ENCODE measurements at places on chromosomes 12 and 14. TPM values are rescaled to one million over a fixed set of nuclear protein-coding genes. Genes with fewer than 3 reads are reported as not detected.

The KLRK1 gene
- 1.2 TPM for polyA plus RNA-seq

The TMTC3 gene
- 20.7 TPM for polyA plus RNA-seq

The NPFF gene
- polyA plus RNA-seq = 0.93 TPM

The CMKLR1 gene
- 3.3 TPM for polyA plus RNA-seq

The PELI2 gene
- 26.0 TPM for polyA plus RNA-seq

The SLC4A8 gene
- 2.8 TPM for polyA plus RNA-seq

The CCDC177 gene
- 0.10 TPM for polyA plus RNA-seq

- no peak for DNase-seq
These were observed 227.4 kb downstream of the NEDD1 start for GRCh38 chr12:97134495-97134894.

DNA sequence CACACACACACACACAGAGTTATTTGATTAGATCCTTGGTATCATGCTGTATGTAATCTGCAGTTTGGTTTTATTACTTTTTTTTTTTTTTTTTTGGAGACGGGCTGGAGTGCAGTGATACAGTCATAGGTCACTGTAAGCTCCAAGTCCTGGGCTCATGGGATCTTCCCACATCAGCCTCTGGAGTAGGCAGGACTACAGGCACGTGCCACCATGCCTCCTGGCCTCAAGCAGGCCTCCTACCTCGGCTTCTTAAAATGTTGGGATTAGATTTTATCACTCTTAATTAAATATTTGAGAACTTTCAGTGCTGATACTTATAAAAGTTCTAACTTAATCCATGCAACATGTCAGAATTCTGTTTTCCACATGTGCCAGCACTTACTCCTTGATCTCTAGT is 31.3 kb upstream of the PSEN1 start:
- no peak for DNase-seq

DNA sequence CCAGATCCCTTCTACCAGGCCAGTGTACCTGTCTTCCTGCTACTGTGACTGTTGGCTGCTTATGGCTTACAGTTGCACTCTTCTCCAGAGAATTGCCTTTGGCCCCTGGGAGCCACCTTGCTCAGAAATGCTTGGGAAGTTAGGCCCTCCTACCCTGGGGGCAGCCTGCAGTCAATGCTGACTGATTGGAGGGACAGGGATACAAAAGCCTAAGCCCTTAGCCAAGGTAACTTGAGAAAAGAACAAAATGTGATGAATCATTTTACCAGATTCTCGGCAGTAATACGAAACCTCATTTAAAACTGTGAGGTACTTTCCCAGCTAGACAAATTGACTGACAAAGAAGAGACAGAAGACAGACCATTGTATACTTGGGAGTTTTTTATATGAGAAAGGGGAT is 47.3 kb downstream of the PTCSC3 start:
- no peak for DNase-seq

DNA sequence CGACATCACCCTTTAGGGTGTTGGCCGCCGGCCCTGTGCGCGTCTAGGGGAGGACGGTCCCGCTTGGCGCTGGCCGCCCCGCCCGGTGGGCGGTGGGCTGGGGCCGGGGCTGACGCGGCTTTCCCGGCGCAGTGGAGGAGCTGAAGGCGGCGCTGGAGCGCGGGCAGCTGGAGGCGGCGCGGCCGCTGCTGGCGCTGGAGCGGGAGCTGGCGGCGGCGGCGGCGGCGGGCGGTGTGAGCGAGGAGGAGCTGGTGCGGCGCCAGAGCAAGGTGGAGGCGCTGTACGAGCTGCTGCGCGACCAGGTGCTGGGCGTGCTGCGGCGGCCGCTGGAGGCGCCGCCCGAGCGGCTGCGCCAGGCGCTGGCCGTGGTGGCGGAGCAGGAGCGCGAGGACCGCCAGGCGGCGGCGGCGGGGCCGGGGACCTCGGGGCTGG is 3.6 kb downstream of the TNFAIP2 start:
- DNase-seq = peak; percentile 71

DNA sequence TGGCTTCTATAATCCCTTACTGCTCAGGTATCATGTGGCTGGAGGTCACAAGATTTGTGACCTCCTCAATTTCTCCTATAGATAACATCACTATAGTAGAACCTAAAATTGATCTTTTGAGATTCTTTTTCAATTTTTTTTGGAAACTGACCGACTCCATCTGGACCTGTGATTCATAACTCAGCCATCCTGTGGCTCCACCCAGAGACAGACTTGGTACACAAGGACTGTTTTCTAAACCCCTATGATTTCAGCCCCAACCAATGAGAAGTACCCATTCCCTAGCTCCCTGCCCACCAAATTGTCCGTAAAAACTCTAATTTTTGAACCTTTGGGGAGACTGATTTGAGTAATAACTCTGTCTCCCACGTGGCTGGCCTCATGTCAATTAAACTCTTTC is 148.9 kb downstream of the SYT10 start:
- no peak for DNase-seq

DNA sequence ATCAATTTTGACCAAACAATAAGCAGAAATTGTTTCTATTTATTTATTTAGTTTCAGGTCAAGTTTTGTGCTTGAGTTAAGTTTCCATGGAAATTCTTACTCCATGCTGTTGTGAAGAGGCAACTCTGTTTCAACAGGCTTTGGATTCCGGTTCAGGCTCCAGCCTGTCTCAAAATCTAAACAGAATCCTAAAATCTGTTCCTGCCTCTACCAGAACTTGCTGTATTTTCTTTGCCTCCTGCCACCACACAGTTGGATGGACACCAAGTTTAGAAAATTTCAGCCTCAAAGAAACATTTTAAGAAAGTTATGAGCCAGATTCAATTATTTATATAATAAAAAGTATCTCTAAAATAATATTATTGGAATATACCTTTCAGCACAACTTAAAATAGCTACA is 330.9 kb downstream of the FOXG1 start:
- DNase-seq = no peak

DNA sequence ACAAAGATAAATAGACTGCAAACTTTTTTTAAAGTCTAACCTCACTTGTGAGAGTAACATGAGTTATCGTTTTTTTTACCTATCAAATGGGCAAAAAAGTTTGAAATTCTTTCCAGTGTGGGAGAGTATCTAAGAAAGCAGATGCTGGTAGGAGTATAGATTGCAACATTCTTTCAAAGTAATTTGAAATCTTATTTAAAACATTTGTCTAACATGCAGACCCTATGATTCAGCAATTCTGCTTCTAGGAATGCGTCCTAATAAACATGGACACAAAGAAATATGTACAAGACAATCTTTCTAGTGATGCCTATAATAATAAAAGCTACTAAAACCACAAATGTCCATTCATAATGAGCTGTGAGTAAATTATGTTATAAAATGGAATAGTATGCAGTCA is 110.4 kb upstream of the TMCC3 start:
- DNase-seq = no peak

DNA sequence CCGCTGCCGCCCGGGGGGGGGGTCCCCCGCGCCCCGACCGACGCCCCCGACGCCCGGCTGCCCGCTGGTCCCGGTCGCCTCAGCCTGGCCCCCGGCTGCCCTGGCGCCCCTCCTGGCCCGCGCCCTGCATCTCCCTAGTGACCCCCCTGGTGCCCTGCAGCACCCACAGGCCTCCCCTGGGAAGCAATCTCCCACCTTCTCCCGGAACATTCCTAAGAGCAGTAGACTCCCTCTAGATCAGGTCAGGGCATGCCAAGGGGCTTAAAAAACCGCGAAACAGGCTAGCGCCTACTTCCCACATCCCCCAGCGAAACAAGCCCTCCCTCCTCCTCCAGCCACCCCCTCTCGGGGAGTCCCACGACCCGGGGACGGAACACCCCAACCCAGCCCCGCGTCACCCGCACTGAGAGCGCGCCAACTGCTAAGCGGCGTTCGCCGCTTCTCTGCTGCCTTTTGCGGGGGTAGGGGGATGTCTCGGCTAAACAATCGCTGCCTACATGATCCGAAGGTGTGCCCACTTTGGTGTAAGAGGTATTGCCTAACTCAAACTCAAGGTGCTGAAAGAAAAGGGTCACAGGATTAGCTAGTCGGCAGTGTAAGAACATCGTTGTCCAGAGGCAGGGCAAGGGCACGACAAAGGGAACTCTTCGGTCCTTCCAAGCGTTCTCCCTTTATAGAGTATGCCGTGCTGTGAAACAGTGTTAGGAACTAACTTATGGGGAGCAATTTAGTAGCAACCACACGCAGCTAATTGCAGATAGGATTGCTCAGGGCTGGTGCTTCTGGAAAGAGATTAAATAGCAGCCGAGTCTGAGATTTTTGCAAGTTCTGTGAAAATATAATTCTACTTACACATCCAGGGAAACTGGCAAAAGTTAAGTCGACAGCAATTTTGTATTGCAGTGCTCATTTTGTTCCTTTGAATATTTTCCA is 619 bp upstream of the NTN4 start:
- peak; percentile 22 for DNase-seq

- no peak for DNase-seq
These were observed 1.9 kb downstream of the HEATR5A start for GRCh38 chr14:31418440-31418839.

- no peak for DNase-seq
These were observed 1489.4 kb downstream of the AACS start for GRCh38 chr12:126554625-126555024.

DNA sequence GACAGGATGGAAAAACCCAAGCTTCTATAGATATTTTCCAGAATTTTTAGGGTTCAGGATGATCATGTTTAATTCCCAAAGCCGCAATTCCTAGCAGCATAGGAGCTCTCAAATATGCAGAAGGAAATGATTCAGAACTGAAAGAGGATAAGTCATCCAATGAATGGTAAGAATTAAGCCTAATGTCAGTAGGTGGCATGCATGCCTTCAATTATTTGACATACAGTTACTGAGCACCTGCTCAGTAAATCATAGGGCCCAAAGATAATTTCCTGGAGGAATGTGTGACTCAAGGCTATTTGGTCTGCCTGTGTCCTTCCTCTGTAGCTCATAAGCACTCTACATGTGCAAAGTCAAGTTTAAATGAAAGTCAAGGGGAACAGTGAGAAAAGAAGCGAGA is 116.8 kb upstream of the SLC38A4 start:
- DNase-seq = no peak

DNA sequence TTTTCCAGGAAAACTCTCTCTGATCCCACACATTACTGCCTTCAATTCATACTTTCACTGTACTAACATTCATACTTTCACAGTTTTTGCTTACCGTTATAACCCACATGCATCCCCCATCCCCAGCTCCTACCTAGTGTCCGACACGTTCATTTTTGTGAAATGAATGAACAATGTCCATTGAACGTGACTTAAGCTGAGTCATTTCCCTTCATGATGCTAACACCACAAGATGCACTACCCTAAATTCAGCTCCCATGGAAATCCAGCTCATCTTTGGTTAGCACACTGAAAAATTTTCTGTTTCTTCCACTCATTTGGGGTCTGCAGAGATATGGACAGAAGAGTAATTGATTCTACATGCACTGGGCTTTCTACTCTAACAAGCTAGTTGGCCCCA is 84.7 kb downstream of the GALNT4 start:
- no peak for DNase-seq

DNA sequence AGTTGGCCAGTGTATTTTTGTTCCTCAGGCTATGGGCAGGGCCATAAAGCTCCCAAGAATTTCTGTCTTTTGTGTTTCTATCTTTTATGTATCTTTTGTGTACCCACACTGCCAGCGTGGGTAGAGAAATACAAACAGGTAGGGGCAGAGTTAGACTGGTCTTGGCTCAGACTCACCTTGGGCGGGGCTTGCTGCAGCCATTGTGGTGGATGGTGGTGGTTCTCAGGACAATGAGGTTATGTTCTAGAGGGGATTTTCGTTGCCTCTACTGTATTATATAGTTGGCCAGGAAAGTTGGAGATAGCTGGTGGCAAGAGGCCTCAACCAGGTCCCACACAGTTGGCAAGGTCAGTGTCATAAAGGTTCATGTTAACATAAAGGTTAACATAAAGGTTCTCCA is 977.5 kb upstream of the LRFN5 start:
- DNase-seq = no peak

GRCh38 chr12:116662612-116663144 is 75.2 kb downstream of the SPRING1 start:
- no peak for DNase-seq

DNA sequence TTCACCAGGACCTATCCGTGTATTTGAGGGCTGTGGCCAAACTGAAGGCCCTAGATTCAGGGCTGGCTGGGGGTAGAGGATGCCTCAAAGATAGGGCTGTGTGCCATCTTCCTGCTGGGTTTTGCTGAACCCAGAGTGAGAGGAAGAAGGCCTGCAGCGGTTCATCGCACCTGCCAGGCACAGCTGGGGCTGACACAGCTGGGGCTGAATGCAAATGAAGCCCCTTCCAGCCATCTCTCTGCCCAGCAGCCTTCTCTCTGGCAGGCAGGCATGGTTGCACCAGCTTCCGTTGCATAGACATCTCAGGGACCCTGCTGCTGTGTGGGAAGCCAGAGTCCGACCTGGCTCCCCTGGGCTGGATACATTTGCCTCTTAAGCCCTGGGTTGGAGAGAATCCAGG is 152.4 kb downstream of the TSPAN9 start:
- no peak for DNase-seq

DNA sequence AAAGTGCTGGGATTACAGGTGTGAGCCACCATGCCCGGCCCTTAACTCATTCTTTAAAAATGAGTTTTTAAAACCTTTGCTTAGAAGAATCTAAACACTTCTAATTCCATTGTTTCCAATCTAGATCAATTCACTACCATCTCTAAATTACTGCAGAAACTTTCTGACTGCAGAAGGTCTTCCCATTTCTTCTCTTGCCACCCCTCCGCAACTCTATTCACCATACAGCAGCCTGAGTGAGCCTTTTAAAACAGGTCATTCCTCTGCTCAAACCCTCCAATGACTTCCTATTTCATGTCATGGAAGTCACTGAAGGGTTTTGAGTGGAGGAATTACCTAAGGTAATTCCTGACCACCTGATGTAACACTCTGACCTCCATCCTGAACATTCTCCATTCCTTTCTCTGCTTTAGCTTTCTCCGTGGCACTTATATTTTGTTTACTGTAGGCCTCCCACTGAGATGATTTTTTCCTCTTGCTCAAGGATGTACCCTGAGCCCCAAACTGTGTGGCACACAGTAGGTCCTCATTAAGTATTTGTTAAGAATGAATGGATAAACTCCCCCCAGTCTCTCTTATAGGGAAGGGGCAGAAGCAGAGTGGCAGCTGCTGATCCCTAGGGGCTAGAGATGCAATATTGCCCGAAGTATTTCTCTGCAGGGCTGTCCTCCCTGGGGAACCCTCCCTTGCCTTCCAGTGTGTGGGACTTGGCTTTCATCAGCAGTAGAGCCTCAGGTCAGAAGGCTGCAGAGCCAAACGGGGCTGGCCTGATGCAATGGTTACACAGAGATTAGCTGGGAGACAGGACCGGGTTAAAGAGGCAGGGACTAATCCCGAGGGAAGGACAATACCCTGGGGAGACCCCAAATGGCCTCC is 1.2 kb downstream of the DDIT3 start:
- DNase-seq = no peak

GRCh38 chr12:18681818-18682217 is 56.0 kb downstream of the PLCZ1 start:
- DNase-seq = no peak

GRCh38 chr14:96848011-96848410 is 50.8 kb downstream of the VRK1 start:
- no peak for DNase-seq

Measured in renal pelvis (tissue), 12 donors.